MCF 10A (cell line): ENCODE measurements at places on chromosomes 4 and X. TPM values are rescaled to one million over a fixed set of nuclear protein-coding genes. Genes with fewer than 3 reads are reported as not detected.
A peak's percentile ranks its signal among the peaks of the same experiment; 100 is the strongest.

- H3K4me3 ChIP-seq: no peak overlapping the region
- no peaks in the 10 kb centered on the region for H3K4me1 ChIP-seq
- no peak overlapping the region for H3K27ac ChIP-seq
- DNase-seq: no peak
Measured at GRCh38 chr4:140811429-140811828, 55.2 kb upstream of the TBC1D9 start.

DNA sequence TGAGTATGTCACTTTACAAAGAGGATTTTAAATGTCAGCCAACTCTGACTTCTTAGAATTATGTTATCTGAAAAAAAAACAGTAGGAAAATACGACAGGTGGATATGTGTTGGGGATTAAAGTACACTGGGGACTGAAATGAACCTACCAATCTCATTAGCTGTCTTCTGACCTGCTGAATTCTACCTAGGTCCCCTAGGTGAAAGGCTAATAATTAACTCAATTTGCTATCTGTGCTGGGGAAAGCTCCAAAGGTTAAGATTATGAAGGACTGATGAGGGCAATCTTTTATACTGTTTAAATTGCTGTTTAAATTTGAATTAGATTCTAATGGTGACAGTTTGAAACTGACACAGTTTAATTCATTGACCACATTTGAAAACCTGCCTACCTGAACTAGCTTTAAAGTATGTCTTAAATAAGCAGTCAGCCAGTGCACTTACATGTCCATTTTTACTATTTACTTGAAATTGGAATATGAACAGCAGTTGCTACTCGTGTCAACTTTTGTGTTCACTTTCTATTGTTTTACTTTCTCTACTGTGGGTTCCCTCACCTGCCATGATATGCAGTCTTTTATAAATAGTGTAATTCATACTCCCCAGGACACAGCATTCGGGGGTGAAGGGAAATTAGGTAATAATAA lies 977.3 kb downstream of the C4orf33 start:
- H3K27me3 ChIP-seq: no peaks in the 10 kb centered on the region
- no peak overlapping the region for H3K4me3 ChIP-seq
- DNase-seq: no peak
- no peak overlapping the region for H3K27ac ChIP-seq
- no peaks in the 10 kb centered on the region for H3K36me3 ChIP-seq

- H3K27ac ChIP-seq: no peak overlapping the region
- H3K4me1 ChIP-seq: no peaks in the 10 kb centered on the region
- H3K36me3 ChIP-seq: no peaks in the 10 kb centered on the region
- no peak overlapping the region for H3K4me3 ChIP-seq
- no peak for DNase-seq
Measured at GRCh38 chr4:89142691-89143669, 31.6 kb downstream of the TIGD2 start.

- H3K36me3 ChIP-seq: peaks cover 23% of the 10 kb centered on the region
- DNase-seq: peak; percentile 97
- H3K4me3 ChIP-seq: no peak overlapping the region
- peak overlapping the region; percentile 1 for H3K27ac ChIP-seq
- no peaks in the 10 kb centered on the region for H3K27me3 ChIP-seq
Measured at GRCh38 chr4:148007314-148007760, 275.4 kb downstream of the ARHGAP10 start.

- no peak overlapping the region for H3K27ac ChIP-seq
- peaks cover 17% of the 10 kb centered on the region for H3K4me1 ChIP-seq
- no peak for DNase-seq
- H3K36me3 ChIP-seq: no peaks in the 10 kb centered on the region
Measured at GRCh38 chrX:82723806-82724205, 784.3 kb upstream of the POU3F4 start.

DNA sequence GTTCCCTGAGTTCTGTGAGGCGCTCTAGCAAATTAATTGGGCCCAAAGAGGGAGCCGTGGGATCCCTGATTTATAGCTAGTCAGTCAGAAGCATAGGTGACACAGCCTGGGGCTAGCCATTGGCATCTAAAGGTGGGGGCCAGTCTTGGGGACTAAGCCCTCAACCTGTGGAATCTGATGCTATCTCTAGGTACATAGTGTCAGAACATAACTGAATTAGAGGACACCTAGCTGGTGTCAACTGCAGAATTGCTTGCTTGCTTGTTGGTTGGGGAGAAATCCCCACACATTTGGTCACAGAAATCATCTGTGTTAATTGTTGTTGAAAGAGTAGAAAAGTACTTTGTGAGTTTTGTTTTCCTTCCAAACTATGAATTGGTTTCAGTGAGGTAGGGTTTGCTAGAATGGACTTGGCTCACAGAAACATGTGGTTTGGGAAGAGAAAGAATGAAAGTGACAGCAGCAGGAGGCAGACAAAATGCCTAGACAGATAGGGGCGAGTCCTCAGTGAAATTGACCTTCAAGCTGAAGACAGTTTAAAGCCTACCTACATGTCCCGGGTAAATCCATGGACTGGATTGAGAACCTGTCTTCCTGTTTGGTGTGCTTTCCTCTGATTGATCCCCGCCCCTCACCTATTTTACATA lies 12.8 kb upstream of the GPR82 start:
- H3K27ac ChIP-seq: no peak overlapping the region
- H3K36me3 ChIP-seq: no peaks in the 10 kb centered on the region
- H3K4me1 ChIP-seq: no peaks in the 10 kb centered on the region

The PF4V1 gene
- not detected in 2 replicates for total RNA-seq

The PACRGL gene
- total RNA-seq: 23.7 and 28.3 TPM in 2 replicates
